Fibroblast of villous mesenchyme (primary cell): ENCODE measurements at places on chromosomes 5 and 9.
A peak's percentile ranks its signal among the peaks of the same experiment; 100 is the strongest.

GRCh38 chr9:2177121-2177520 is 162.0 kb downstream of the SMARCA2 start:
- no peak for DNase-seq

DNA sequence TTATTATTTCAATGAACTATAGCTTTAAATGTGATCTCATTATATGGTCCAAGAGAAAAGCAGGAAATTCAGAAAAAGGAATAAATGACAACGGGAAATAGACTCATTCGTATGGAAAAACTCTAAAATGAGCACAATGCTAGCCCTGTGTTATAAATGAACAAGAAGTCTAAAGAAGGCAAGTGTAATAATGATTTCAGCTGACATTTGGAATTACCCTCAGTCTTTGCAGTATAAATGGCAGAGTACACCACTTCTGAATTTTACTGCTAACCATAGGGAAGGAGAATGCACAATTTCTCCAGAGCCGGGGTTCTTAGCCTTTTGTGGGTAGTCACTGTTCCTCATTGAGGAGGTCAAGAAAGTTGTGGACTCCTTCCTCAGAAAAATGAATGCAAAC is 93.1 kb downstream of the ANKRD55 start:
- DNase-seq, result no peak

GRCh38 chr9:2241836-2242741 is 226.9 kb downstream of the SMARCA2 start:
- DNase-seq, result peak; percentile 95

DNA sequence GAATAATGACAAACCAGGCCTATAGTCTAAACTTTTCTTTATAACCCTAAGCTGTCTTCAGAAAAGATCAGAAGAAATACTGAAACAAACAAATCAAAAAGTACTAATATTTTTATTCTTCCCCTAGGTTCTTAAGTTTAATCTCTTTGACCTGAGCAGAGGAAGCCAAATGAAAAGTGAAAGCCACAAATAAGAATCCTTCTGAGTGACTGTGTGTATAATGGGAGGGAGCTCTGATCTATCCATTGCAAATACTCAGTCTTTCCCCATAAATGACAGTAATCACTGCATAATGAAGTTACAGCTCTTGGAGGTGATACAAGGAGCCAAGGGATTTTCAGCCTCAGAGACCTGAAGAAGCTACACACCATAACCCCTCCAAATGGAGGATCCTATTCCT is 126.9 kb upstream of the ATP10B start:
- DNase-seq, result no peak

- no peak for DNase-seq
Measured at GRCh38 chr9:4308482-4308881, 8.6 kb upstream of the GLIS3 start.

- DNase-seq, result no peak
Measured at GRCh38 chr9:7209016-7209715, 451.4 kb downstream of the KDM4C start.
